Osteocyte (in vitro differentiated cells): ENCODE measurements at places on chromosomes 16 and 17.

DNA sequence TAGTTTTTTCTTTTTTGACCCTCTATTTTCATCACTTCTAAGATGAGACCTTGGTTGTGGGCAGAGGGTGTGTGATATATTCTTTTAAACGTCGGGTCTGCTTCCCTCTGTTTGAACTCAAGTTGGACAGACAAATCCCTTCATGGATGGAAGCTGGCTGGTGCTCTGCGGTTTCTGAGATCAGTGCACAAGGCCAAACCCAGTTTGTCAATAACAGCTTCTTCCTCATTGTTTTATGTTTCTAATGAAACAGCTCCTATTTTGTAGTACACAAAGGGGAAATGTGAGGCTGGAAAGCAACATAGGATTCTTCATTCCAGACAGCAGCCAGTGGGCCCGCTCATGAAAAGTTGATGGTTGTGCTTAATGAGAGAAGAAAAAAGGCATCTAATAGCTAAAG is 159.6 kb downstream of the PRKCA start:
- DNase-seq, result no peak
- peaks cover 74% of the 10 kb centered on the region for H3K4me1 ChIP-seq
- H3K36me3 ChIP-seq, result no peaks in the 10 kb centered on the region
- H3K27me3 ChIP-seq, result no peaks in the 10 kb centered on the region
- peak overlapping the region; percentile 86 for H3K27ac ChIP-seq

- no peak overlapping the region for H3K4me3 ChIP-seq
- H3K27me3 ChIP-seq, result no peaks in the 10 kb centered on the region
- DNase-seq, result no peak
- H3K36me3 ChIP-seq, result no peaks in the 10 kb centered on the region
- no peak overlapping the region for H3K27ac ChIP-seq
These were observed 137.1 kb downstream of the C16orf95 start for GRCh38 chr16:87180069-87180468.

GRCh38 chr17:63358956-63359355 is 87.2 kb downstream of the CYB561 start:
- H3K4me3 ChIP-seq, result no peak overlapping the region
- no peak for DNase-seq
- H3K27ac ChIP-seq, result peak overlapping the region; percentile 93
- H3K27me3 ChIP-seq, result no peaks in the 10 kb centered on the region

GRCh38 chr16:20931066-20931600 is 30.6 kb downstream of the LYRM1 start:
- H3K36me3 ChIP-seq, result no peaks in the 10 kb centered on the region
- H3K4me3 ChIP-seq, result no peak overlapping the region
- H3K27ac ChIP-seq, result no peak overlapping the region
- H3K27me3 ChIP-seq, result peaks cover 14% of the 10 kb centered on the region

DNA sequence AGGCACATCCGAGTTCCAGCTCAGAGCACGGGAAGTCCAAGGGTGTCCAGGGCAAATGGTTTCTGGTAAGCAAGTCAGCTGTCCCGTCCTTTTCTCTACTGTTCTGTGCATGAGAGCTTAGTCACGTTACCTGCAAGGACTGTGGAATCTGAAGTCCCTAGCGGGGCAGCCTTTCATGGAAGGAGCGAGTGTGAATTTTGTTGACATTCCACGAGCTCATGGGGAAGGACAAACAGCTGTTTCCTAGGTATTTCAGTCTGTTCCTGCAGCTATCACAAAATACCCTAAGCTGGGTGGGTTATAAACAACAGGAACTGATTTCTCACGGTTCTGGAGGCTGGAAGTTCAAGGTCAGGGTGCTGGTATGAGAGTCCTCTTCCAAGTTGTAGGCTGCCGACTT is 109.2 kb downstream of the SDR42E1 start:
- H3K4me1 ChIP-seq, result no peaks in the 10 kb centered on the region
- H3K36me3 ChIP-seq, result no peaks in the 10 kb centered on the region
- no peak for DNase-seq

DNA sequence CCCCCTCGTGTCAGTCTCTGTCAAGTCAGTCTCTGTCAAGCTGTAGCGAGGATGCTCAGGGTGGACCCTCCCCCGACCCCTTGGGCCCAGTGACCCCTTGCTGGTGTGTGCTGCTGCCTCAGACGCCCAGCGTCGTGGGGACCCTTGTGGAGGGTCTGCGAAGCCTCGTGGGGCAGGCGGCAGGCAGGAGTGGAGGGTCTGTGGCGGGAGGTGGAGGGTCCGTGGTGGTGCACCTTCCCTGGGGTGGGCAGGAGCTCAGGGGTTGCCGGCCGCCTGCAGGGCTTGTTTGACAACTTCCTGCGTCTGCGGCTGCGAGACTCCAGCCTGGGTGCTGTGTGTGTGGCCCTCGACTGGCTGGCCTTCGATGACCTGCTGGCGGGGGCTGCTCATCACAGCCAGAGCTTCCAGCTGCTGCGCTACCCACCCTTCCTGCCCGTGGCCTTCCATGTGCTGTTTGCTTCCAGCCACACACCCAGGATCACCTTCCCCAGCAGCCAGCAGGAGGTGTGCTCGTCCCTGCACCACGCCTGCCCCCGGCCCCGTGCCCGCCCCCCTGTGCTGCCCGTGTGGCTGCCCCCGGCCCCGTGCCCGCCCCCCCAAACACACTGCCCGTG is 5.6 kb downstream of the GNG13 start:
- H3K27me3 ChIP-seq, result no peaks in the 10 kb centered on the region
- H3K27ac ChIP-seq, result no peak overlapping the region
- DNase-seq, result no peak
- no peaks in the 10 kb centered on the region for H3K4me1 ChIP-seq

DNA sequence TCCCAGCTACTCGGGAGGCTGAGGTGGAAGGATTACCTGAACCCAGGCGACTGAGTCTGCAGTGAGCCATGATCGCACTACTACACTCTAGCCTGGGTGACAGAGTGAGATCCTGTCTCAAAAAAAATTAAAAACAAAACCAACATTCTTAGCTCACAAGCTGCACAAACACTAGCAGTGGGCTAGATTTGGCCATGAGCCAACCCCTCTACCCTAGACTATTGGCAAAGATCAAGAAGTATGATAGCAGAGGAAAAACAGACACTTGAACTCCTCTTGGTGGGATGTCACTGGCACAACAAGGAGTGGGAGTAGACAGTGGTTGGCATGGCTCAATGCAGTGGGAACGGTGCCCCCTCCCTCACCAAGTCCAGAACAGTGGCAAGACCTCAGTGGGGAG is 19.6 kb upstream of the RIPOR1 start:
- no peaks in the 10 kb centered on the region for H3K36me3 ChIP-seq
- peaks cover 9% of the 10 kb centered on the region for H3K4me1 ChIP-seq
- H3K27ac ChIP-seq, result no peak overlapping the region

GRCh38 chr16:19512297-19512696 is 9.6 kb downstream of the GDE1 start:
- no peaks in the 10 kb centered on the region for H3K27me3 ChIP-seq
- no peak overlapping the region for H3K27ac ChIP-seq
- H3K4me1 ChIP-seq, result peaks cover 10% of the 10 kb centered on the region

- no peaks in the 10 kb centered on the region for H3K27me3 ChIP-seq
- peak overlapping the region; percentile 39 for H3K4me3 ChIP-seq
- H3K27ac ChIP-seq, result peak overlapping the region; percentile 98
- H3K36me3 ChIP-seq, result no peaks in the 10 kb centered on the region
- H3K4me1 ChIP-seq, result peaks cover 90% of the 10 kb centered on the region
- DNase-seq, result no peak
These were observed 61.9 kb downstream of the ZFHX3 start for GRCh38 chr16:72985995-72986394.

GRCh38 chr16:84486551-84487235 is 17.8 kb downstream of the MEAK7 start:
- no peaks in the 10 kb centered on the region for H3K27me3 ChIP-seq
- peaks cover 11% of the 10 kb centered on the region for H3K4me1 ChIP-seq
- H3K27ac ChIP-seq, result no peak overlapping the region
- peak; percentile 62 for DNase-seq
- no peak overlapping the region for H3K4me3 ChIP-seq
- H3K36me3 ChIP-seq, result peaks cover 25% of the 10 kb centered on the region

DNA sequence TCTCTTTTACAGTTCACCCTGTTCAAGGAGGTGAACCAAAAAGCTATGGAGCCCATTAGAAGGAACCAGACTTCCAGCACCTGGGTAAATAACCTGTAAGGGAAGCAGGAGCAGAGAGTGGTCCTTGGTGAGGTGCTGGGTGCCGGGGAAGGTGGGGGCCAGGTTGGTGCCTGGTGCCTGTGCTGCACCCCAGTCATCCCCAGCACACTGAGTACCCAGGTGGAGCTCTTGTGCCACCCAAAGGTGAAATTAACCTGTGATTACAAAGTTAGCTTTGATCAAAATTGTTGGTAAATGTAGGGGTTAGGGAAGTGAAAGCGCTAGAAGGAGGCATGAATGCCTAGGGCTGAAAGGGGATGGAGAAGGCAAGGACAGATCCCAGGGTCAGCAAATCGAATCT is 58.6 kb downstream of the CDRT4 start:
- DNase-seq, result no peak
- peaks cover 69% of the 10 kb centered on the region for H3K4me1 ChIP-seq
- no peaks in the 10 kb centered on the region for H3K36me3 ChIP-seq
- H3K27me3 ChIP-seq, result no peaks in the 10 kb centered on the region
- H3K4me3 ChIP-seq, result peak overlapping the region; percentile 7
- H3K27ac ChIP-seq, result peak overlapping the region; percentile 92

DNA sequence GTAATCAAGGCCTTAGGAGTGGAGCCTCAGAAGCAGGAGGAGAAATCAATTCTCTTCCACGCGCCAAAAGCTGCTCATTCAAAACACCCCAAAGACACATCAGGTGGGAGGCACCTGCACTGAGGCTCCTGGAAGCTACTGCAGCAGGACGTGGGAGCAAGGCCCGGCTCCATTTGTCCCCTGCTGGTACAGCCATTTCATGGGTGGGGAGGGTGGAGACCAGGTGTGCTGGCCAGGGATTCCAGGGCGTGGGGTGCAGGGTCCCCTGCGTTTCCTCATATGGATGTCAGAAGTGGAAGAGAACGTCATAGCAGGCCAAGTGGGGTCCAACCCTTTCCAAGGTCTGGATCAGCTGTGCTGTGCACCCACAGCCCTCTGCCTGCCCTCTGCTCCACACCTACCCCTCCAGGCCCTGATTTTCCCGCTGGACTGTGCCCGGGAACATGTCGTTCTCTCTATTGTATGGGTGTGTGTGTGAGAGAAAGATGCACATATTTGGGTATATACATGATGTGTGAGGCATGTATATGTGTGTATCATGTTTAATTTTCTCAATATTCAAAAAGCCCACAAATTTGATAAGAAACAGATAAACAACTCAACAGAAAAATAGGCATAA is 39.2 kb upstream of the CBX4 start:
- H3K4me1 ChIP-seq, result no peaks in the 10 kb centered on the region
- H3K4me3 ChIP-seq, result no peak overlapping the region
- no peaks in the 10 kb centered on the region for H3K36me3 ChIP-seq
- peaks cover 51% of the 10 kb centered on the region for H3K27me3 ChIP-seq
- no peak overlapping the region for H3K27ac ChIP-seq
- no peak for DNase-seq

DNA sequence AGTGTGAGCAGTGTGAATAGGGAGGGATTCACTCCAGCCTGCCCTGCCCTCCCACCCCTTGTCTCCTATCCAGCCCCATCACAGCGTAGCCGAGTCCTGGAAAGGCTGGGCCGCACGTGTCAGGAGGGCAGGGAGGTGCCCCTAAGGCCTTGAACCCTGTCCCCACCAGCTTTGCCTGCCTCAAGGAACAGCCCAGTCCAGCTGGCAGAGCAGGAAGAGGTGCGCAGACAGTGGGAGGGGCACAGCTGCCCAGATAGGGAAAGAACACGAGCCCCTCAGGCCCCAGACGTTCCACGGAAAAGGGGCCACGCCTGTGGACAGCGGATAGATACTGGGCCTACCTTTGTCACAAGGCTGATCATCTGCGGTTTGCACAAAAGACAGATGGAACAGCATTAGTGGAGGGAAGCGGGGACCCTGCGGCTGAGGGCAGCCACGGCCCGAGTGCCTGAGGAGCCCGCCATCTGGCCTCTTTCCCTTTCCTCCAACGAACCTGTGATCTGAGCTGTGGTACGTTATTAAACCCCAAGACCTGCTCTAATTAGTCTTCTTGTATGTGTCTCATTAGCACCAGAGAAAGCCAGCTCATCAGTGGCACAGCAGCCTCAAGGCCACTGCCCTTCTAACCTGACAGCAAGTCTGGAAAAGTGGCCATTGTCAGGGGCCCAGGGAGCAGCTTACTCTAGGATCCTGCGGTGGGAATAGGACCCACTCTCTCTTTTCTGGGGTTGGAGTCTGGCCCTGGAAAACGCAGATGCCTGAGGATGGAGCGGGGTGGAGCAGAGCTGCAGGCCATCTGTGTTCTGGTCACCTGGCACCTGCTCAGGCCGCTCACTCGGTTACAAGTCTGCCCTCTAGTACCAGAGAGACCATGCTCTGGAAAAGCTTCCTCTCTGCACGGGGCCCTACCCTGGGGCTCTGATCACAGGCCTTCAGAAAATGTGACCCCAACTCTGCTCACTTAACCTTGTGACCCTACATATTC is 16.3 kb downstream of the MPP3 start:
- DNase-seq, result no peak
- H3K36me3 ChIP-seq, result peaks cover 11% of the 10 kb centered on the region
- no peak overlapping the region for H3K27ac ChIP-seq

DNA sequence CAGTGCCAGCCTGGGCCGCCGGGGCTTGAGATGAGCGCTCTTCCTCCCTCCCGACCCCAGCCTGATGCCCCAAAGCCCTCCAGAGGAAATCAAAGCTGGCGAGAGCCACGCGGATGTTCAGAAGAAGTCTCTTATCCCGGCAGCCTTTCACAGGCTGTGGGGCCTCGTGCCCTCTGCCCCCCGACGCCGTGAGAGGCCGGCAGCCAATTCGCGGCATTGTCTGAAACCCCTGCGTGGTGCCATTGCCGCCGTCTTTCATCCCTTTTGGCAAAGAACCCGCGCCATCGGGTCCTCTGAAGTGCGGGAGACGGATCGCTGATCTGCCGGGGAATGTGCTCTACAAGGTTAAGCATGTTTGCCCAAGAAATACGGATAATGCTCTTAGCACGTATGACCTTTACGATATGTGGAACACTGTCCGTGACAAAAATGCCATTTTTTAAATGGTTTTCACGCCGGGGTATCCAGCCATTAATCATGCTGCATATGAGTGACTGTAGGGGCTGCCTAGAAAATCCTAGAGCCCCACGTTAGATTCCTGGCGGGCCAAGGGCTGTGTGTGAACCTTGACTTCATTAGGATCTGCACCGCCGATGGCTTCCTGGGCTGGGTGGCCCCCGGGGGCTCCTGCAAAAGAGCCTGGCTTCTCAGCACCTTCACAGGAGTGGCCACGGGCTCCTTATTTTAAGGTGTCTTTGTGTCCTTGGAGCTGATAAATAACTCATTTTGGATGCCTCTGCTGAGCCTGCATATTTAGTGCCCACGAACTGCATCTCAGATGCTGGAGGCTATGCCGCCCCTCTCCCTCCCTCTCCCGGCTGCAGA is 165.1 kb upstream of the TNRC6C start:
- no peak overlapping the region for H3K27ac ChIP-seq
- H3K27me3 ChIP-seq, result peaks cover 36% of the 10 kb centered on the region
- H3K4me3 ChIP-seq, result no peak overlapping the region
- no peak for DNase-seq
- H3K36me3 ChIP-seq, result no peaks in the 10 kb centered on the region
